Stimulated activated CD4-positive, alpha-beta T cell treated with anti-CD3 and anti-CD28 coated beads, Interleukin-15, amount 100 ng/mL, for 1 hour (primary cell): ENCODE measurements at places on chromosomes 5 and 9.

GRCh38 chr5:6829150-6829784 lies 116.0 kb downstream of the TENT4A start:
- no peak for DNase-seq

DNA sequence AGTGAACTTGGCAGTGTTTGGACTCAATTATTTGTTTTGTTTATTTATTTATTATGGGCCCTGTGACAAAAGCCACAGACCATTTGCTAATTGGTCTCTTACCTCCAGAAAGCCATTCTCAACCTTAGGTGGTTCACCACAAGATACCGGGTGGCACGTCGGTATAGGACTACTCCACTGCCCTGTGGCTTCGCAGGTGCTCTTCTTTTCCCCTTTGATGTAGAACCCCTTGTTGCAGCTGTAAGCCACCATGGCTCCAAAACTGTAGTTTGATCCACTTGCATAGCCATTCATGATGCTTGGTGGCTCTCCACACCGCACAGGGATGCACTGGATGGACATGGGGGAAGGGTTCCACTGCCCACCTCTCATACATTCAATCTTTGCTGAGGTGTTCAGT lies 73.3 kb upstream of the TXNDC8 start:
- no peak for DNase-seq

DNA sequence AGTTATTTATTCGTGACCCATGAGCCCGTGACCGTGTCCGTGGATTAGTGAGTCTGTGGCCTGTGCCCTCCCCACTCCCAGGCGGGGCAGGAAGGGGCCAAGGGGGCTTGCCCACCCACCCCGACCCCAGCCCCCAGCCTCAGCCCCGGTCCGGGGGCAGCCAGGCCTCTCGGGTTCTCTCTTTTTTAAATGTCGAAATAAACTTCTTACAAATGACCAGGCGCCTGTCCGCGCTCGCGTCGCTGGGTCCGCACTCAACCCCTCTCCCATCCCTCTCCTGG lies 7.6 kb downstream of the BARHL1 start:
- DNase-seq, result no peak

DNA sequence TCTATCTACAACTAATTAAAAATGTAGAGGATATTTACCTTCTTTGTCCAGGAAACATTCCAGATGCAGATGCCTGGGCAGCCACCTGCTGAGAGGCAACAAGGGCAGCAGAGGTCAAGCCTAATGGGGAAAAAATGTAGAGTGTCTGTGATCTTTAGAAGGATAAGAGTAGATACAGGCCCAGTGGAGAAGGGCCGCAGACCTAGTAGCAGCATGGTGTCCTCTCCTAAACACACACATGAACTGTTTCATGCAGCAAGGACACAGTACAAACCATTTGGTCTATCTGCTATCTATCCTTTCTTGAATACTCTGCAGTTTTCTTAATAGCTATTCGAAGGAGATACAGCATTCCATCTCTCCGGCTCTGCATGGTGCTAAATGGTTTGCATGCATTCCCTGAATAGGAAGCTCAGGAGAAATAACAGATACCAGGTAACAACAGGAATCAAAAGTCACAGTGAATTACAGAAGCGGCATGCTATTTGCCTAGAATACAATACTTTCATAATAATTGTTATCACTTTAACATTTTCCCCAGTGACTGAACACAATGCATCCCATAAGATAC lies 107.3 kb downstream of the ZNF608 start:
- no peak for DNase-seq

DNA sequence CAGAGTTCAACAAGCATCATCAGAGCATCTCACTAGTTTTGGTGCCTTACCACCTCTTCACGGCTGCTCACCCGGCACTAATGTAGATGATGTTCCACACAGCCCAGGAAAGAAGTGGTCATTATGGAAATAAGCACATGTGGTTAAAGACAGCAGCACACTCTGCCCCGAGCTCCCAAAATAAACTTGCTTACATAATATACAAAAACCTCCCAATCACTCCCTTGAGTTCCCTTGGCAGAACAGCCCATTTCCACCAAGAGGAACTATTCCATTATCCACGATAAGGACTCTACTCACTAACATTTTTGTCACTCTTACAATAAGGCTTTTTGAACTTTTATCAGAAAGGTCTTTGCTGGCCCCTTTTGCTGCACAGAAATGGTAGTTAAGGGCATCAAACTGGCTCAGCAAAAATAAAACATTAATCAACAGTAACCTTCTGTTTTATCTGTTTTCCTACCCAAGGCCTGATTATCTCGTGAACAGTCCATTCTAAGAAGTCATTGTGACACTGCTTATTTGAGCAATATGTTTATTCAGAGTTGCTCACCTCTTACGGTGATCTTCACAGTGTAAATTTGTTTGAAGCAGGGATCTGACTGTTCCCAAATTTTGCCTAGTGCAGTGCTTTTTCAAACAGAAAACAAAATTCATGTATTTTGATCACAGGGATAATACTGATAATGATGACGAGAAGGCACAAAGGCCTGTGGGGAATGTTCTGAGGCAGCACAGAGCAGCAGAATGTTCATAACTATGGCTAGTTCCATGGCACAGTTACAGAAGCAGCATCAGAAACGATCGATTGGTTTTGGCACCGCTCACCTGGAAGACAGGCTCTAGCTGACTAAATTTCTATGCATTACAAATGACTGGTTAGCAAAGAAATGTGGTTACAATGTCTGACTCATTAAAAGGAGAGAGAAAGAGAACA lies 399.8 kb upstream of the PIK3R1 start:
- DNase-seq, result no peak

- DNase-seq, result no peak
These were observed 63.3 kb upstream of the ZFAND5 start for GRCh38 chr9:72428329-72428728.

DNA sequence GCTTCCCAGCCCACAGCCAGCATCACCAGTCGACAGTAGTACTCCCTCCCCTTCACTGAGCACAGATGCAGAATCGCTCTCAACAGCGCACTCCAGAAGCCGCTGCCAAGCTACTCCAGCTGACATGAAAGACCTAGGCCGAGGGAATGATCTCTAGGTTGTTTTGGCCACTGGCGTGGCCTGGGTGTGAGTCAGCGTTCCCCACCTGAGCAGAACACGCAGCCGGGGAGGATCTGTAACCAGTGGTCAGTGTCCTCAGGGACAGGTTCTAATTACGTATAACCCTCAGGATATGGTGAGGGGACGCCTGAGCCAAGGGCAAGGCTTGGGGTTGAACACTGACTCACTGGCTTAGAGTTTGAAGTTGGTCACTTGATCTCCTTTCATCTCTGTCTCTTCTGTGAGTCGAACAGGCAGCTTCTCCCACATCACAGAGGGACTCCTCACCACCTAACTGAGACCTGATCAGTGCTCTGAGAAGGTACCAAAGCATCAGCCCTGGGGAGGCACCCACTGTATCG lies 76.9 kb upstream of the IL17B start:
- no peak for DNase-seq

- DNase-seq, result no peak
These were observed 25.2 kb downstream of the NEURL1B start for GRCh38 chr5:172666251-172666650.

GRCh38 chr9:123686829-123687192 lies 243.1 kb downstream of the DENND1A start:
- DNase-seq, result no peak

DNA sequence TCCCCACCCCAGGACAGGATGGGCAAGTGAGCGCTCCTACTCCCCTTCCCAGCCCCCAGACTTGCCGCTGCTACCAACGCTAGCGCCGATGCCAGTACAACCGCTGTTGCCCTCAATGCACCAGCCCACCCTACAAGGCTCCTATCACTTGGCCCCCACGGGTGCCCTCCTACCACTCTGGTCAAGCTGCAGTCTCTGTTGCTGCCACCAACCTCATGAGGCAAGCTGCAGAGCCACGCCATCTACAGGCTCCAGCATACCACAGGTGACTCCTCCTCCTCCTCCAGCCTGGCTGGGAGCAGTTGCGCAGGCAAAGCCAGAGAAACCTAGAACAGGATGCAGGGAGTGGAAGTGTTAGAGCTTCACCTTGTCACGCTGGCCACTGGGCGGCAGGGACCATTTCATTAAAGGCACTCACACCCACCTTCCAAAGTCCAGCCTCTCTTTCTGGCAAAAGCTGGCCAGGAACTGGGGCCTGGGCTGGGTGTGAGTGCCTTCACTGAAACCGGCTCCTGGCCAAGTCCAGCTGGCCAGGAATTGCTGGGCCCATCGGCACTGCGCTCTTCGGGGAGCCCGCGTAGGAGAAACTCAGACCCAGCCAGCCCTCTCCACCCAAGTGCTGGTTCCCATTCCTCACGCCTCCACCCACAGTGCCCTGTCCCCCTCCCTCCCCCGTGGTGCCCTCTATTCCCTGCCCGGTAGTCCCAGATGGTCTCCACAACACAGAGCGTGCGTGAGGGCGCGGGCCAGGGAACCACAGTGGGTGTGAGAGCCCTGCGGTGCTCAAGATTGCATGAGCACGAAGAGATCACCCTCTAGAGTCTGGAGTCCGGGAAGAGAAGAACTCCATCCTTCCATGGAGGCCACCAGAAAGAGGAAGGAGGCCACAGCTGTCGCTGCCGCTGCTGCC lies 1.6 kb upstream of the PCAT7 start:
- DNase-seq, result no peak

GRCh38 chr9:81207651-81208050 lies 481.7 kb downstream of the TLE1 start:
- DNase-seq, result no peak

DNA sequence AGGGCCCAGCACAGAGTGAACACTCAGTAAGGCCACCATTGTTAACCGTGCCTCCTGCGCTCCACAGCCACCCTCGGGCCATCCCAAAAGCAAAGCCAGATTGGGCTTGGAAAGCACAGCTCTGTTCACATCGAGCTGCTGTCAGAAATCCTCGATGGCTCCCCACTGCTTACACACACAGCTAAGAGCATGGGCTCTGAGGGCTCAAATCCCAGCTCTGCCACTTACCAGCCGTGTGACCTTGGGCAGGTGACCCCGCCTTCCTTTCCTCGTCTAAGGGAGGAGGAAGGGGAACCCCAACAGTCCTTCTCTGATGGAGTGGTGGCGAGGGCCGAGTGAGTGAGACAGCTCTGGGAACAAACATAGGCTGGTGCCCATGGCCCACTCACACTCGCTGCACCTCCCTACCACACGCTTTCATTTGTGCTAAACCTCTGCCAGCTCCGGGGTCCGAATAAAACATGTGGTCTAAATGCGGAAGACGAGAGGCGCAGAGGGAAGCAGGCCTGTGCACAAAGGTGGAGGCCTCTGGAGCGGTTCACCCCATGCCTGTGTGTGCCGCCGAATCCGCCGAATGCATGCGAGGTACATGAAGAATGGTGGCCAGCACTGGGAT lies 139.3 kb downstream of the PAX5 start:
- no peak for DNase-seq

- no peak for DNase-seq
These were observed 19.8 kb downstream of the TTC23L start for GRCh38 chr5:34858790-34859189.

DNA sequence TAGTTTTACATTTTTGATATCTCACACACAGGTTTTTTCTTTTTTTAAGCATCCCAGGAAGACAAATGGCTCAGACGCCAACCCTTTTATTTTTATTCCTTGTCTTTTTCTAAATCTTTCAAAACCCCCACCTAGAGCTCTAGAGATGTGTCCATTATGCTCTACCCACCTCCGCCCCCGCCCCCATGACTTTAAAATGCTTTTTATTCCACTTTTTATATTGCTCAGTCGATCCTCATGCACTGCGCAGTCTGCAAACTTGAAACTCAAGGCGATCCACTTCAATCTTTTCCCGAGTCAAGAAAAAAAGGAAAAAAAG lies 411 bp upstream of the MAT2B start:
- no peak for DNase-seq

- DNase-seq, result no peak
These were observed 49.0 kb downstream of the ADAMTS2 start for GRCh38 chr5:179296150-179296821.

DNA sequence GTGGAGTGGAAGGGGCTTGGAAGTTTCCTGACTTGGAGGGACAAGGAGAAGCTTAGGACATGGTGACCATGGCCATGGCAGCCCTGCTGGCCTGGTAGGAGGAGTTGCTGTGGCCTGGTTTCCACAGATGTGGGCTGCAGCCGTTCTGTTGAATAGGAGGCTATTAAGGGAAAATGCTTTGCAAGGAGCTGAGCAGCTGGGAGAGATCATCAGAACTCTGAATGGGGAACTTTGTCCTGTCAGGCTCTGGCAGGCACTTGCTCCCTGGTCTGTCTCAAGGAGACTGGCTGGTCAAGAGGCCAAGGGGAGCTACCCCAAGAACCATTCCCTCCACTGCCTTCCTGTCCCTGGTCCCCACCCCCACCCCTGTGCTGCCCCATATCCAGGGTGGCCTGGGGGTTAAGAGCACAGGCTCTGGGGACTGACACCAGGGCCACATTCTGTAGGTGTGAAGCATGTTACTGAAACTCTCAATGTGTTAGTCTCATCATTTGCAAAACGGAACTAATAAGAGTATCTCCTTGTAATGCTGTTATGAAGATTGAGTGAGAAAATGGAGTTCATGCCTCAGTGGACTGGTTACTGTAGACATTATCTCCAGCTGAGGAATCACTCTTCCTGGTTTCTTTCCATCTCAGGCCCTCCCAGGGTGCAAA lies 84.0 kb upstream of the ARAP3 start:
- DNase-seq, result no peak

GRCh38 chr5:9440517-9440916 lies 105.4 kb downstream of the SEMA5A start:
- no peak for DNase-seq

GRCh38 chr9:128242828-128243214 lies 33.0 kb downstream of the GOLGA2 start:
- DNase-seq, result no peak

- DNase-seq, result no peak
These were observed 562.3 kb downstream of the KIF4B start for GRCh38 chr5:155575861-155576260.

GRCh38 chr9:136460772-136461325 lies 21.2 kb upstream of the INPP5E start:
- DNase-seq, result no peak

DNA sequence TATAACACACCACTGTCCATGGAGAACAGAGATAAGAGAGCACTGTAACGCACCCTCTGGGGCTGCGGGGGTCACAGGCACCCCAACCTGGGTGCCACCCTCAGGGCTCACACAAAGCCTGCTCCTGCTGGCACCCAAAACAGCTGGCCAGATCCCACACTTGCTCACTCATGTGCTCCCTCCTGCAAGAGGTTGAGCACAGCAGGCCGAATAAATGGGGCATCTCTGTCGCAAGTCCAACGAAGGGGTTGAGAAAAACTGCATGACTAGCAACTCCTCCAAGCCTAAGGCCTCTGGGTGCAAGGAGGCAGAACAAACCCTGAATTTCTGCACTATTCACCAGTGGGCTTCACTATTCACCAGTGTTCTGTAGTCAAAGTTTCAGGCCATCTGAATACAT lies 80.3 kb downstream of the SECISBP2 start:
- DNase-seq, result no peak

GRCh38 chr5:92380069-92380770 lies 997.1 kb upstream of the ARRDC3 start:
- DNase-seq, result no peak
